G401 (cell line): ENCODE measurements at places on chromosomes 2 and 18.

GRCh38 chr2:121049950-121050585, 234.9 kb downstream of the TFCP2L1 start:
- DNase-seq = no peak

DNA sequence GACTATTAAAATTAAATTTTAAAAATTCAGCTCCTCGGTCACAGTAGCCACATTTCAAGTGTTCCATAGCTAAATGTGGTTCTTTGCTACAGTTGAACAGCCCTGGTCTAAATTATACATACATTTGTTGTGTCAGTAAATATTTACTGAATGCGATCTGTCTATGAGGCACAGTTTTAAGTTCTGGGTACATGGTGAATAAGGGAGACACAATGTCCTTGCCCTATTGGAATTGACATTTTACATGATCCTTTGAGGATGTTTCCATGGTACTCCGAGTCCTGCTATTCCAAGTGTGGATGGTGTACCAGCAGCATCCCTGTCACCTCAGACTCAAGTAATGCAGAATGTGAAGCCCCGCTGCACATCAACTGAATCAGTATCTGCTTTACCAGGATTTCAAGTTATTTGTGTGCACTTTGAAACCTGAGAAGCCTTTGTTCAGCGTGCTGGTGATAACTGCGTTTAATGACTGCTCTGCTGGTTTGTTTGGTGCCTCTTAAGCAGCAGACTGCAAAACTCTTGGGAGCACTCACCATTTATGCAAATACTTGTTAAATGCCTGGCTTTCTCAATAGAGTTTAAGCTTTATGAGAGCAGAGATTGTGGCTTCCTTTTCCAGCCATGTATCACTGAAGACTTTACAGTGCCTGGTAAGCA, 1.5 kb downstream of the GALNT1 start:
- DNase-seq = peak; percentile 39

DNA sequence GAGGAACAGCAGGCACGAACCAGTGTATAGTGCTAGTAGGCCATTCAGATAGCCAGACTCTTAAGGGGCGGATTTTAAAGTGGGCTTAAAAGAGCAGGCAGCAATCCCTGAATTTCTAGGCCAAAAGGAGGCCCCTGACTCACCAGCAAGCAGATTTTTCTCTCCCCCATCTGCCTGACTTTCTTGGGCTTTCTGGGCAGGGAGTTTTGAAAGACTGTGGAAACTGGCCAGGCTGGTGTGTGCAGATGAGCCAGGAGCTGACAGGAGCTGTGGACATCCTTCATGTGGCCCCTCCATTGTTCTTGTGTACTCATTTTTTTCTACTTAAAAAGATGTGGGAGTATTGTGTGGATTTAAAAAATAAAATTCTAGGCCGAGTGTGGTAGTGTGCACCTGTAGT, 59.0 kb downstream of the GLI2 start:
- no peak for DNase-seq

GRCh38 chr2:568639-569235, 108.5 kb downstream of the TMEM18 start:
- no peak for DNase-seq

DNA sequence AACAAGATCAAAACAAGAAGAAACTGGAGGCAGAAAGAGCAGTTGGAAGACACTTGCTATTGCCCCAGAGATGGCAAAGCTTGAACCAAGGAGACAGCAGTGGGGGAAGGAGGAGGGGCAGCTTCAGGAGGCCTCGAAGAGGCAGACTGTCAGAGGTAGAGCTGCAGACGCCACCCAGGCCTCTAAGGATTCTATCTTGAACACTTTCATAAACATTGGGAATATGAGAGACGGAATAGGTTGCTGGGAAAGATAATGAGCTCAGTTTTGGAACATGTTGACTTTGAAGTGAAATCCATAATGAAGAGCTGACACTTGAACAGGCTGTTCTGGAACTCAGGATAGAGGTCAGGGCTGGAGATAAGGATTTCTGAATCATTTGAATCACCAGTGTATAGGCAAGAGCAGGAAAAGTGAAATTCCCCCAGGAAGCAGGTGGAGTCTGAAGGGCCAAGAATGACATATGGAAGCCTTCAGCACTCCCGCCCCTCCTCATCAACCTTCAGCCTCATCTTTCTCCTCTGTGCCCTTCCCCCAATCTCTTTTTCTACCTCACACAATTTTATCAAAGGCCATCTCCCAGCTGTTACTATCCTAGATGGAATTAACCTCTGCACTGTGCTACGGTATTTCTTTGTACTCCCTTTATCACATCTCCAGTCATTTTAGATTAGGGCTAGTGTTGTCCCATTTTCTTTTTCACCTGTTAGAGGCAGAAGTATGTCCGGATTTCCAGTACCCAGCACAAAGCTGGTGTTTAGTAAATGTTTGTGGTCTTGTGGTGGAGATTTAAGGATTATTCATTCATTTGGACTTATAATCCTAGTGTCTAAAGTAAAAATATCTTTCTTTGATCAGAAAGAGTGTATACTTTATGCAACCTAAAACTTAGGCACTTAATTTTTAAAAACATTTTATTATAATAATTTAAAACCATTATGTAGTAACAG, 47.5 kb upstream of the RTN4 start:
- peak; percentile 35 for DNase-seq

DNA sequence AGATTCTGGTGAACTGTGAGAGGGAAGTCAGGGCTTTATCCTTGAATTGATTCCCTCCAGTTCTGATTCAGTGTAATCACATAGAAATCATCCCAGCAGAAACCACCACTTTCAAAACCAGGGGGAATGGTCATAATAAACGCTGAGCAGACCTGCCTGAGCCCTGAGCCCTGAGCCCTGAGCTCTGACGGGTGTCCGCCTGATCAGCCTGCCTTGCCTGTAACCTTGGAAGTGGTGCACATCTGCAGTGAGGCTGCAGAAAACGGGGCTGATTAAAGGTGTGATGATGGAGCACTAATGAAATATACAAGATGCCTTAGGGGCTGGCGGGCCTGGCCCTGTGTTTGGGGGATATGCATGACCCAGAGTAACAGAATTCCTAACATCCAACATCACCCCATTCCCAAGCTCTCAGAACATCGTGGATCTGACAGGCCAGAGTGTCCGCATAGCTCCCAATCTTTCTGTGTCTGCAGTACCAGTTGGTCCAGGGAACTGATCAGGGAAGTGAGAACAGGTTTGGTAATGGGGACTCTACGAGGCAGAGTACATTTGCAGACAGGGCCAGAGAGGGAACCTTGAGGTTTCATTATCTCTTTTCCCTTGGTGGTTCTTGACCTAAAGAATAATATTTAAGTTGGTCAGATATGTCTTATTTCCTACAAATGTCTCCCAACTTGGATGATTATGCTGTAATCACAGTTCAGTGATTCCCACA, 37.8 kb downstream of the KCTD18 start:
- DNase-seq = no peak

GRCh38 chr2:213317929-213318328, 33.7 kb downstream of the SPAG16 start:
- no peak for DNase-seq

DNA sequence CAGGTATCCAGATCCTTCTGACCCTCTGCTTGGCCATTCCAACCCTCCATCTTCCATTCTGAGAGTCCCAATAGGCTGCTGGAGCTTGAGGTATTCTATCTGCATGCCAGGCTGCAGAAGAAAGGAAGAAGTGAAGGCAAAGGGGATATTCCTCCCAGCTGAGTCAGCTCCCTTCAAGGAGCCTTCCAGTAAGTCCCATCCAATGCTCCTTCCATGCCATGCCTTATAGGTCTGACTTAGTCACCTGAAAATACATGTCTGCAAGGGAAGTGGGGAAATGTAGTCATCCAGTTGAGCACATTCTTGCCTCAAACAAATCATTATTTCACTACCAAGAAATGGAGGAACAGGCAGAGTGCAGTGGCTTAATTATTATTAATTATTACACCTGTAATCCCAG, 464.6 kb downstream of the CNTNAP5 start:
- DNase-seq = no peak

DNA sequence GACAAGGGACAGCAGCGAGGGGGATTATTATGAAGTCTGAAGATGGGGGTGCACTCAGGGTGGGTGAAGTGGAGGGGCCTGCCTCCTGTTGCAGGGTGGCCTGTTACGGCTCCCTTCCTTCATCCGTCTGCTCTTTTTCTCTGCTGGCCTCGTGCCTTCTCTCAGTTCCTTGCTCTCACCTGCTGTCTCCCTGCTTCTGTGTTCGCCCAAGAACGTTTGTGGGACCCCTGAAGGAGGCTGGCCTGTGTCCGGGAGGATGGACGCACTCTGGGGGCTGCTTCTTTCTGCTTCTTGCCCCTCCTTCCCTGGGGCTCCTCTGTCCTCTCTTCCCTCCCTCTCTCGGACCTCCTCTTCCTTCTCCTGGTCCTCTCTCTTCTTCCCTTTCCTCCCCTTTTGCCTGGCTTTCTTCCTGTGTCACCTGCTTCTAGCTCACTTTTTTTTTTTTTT, 13.8 kb downstream of the MROH2A start:
- DNase-seq = no peak

GRCh38 chr2:53913721-53914120, 54.0 kb upstream of the GPR75 start:
- DNase-seq = no peak

DNA sequence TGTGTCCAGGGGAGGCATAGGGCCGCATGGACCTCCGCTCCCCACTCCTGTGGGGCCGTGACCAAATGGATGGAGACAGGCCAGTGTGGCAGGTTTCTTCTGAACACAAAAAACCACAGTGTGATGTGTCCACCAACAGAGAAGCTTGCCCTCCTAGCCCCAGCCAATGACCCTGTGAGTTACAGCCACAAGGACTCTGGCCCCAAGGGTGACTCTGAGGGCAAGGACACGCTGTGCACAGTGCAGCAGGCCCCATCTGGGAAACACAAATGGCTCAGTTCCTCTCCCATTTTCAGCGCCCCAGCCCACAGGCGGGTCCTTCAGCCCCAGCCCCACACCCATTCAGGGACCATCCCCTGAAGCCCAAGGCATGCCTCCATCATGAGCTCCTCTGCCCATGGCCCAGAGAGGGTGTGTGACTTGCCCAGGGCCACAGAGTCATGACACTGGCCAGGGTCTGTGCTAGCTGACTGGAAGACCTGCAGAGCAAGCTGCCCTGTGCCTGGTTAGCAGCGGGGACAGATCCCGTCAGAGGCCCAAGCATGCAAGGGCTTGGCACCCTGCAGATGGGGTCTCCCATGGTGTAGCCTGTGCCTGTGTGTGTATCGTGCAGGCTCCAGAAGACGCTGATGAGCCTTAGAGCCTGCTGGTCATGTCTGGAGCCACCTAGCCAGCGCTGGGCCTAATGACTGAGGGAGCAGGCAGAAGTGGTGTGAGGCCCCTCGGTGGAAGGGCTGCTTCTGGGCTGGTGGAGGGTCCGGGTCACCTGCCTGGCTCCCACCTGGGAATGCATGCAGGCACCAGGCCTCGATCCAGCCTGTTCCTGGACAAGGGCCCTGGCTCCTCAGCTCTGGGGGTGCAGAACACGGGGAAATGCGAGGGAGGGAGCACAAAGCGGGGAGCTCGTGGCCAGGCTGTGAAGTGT, 47.7 kb downstream of the HS6ST1 start:
- peak; percentile 26 for DNase-seq

DNA sequence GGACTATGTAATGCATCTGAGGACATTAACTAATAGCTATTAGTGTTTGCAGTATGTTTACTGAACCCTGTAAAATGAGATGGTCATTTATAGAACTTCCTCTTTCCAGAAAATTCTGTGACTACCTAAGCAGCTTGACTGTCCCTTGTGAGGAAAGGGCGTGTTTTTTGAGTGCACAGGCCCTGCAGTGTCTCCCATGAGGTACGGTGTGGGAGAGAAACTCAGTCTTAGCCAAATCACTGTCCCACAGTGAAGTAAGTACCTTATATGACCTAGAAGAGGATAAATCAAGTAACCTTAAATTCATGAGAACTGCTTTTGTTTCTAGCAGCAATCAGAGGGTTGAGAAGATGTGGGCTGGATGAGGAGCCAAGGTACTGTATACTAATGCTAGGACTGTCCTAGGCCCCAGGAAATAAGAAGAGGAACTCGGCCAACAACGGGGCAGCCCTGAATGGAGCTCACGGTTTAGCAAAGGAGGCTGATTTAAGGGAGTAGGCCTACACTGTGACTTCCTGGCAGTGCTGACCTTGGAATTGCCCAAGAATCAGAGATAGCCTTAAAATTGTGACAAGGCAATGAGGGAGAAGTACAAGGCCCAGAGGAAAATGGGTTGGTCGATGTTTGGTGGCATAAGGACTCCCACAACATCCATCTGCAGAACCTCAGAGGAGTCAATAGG, 103.5 kb upstream of the CTAGE1 start:
- DNase-seq = no peak

GRCh38 chr2:111523009-111523408, 361.0 kb downstream of the ANAPC1 start:
- no peak for DNase-seq
